Stimulated activated CD8-positive, alpha-beta memory T cell treated with anti-CD3 and anti-CD28 coated beads, Interleukin-4, amount 100 ng/mL, for 48 hours (primary cell): ENCODE measurements at places on chromosomes 4 and X.

DNA sequence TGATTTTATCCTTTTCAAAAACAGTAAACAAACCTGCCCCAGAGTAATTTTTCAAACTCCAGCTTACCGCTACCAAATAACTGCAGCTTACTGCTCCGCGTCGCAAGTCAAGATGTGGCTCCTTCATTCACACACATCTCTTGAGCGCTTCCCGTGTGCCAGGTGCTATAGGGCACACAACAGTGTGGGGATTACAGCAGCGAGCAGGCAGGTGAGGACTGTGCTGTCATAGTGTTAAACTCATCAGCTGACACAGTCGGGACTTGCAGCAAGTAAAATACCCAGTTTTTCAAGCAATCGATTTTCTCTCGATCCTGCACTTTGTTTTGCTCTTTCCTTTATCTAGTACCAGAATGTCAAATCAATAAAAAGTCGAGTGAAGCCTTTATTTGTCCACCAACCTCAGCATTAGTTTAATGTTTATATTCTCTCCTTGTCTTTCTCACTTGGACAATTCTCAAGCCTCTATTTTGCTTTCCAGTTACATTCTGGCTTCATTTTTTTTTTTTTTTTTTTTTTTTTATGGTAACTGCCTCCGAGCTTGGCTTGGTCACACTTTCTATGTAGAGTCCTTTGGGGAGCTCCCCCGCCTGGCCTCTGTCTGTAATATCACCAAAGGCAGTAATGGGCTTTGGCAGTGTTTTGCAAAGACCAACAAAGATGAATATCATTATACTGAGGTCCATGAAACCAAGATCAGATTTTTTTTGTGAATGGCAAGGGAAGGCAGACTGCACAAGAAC is 8.3 kb upstream of the ASB5 start:
- DNase-seq = peak; percentile 32

DNA sequence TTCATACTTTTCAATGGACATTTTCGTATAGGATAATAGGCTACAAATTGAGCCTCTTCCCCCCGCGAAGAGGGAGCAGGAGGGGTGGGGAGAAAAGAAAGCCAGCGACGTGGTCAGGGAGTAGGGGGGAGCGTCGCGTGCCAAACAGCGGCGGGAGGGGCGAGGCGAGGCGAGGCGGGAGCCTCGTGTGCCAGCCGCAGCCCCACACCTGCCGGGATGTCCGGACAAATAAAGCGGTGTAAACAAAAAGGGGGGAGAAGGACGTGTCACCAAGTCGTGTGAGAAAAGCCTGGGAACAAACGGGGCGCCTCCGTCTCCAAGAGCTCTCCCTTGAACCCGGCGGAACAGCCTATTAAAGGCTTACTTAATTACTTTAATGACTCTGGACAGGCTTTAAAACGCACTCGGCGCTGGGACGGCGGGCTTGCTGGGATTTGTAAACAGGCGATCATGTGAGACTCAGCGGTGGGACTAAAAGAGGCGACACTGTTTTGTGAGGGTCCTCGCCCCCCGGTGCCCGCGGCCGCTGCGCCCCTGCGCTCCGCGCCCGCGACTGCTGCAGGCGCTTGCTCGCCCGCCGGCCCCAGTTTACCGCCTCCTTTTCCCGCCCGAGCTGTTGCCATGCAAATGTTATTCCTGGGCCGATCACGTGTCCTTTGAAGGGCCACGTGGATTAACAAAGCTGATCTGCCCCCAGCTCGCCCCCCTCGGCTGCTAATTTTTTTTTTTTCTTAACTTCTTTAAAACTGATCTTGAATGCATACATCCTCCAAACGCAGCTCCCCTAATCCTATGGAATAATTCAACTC is at the start of gene HELT:
HELT (plus strand) TSS at position 527 of the 809 bp plus-strand sequence. CDS start 439 bp downstream, outside the sequence.
- no peak for DNase-seq

GRCh38 chr4:106238820-106239420 is 77.1 kb downstream of the TBCK start:
- no peak for DNase-seq

DNA sequence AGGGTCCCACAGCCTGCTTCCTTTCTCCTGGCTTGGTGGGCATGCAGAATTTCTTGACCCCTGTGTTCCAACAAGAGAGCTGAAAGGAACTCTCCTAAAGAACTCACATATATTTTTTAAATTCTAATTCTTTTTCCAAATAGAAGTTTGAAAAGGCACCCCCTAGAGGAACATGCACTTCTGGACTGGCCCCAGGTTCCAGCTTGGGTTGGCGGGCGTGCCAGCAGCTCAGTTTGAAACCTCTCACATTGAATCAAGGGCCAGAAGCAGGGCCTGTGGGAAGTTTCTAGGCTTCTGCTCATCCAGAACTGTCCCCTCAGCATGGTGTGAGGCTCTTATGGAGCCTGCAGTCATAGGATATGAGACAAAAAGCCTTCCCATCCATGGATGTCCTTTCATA is 132.6 kb downstream of the ATG4A start:
- no peak for DNase-seq
